ENCODE measurements at places on chromosomes 4 and X. TPM values are rescaled to one million over a fixed set of nuclear protein-coding genes. Genes with fewer than 3 reads are reported as not detected.

Gene NHSL2
- 9.5 TPM for total RNA-seq

Gene MAGEC1
- total RNA-seq: not detected

Gene CXCL8
- total RNA-seq: not detected

Gene GRPR
- total RNA-seq: 16.5 TPM

Gene FGF2
- 96.0 TPM for total RNA-seq

Gene IRS4
- total RNA-seq: 14.9 TPM

Gene GCNA
- 1.5 TPM for total RNA-seq

Gene LYAR
- total RNA-seq: 44.0 TPM

Gene TCEAL7
- 16.5 TPM for total RNA-seq

Gene SSX4
- not detected for total RNA-seq

Gene PPM1K
- total RNA-seq: 11.7 TPM

Gene HSFX2
- total RNA-seq: not detected

Gene ZXDA
- total RNA-seq: 5.7 TPM

Gene COL4A6
- total RNA-seq: 15.2 TPM

DNA sequence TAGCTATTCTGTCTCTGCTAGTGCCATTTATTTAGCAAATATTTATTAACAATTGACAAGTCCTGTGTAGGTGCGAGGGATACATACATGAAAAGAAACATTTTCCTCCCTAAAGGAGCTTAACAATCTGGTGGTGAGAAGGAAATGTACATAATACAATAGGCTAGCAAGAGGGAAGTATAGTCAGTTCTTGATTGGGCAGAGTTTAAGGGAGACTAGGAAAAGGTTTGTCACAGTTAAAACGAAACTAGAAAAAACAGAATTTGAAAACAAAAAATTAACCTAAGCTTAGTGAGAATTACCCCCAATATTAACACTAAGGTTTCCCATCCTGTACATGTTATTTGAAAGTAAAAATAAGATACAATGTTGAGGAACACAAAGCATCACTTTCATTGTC lies 8.6 kb upstream of the MAML3 start:
- H3K27me3 ChIP-seq: no peaks in the 10 kb centered on the region
- no peaks in the 10 kb centered on the region for H3K4me1 ChIP-seq
- H3K4me3 ChIP-seq: no peak overlapping the region

GRCh38 chr4:175637762-175638161 lies 174.3 kb downstream of the GPM6A start:
- no peak overlapping the region for H3K4me3 ChIP-seq
- peaks cover 10% of the 10 kb centered on the region for H3K4me1 ChIP-seq
- H3K27me3 ChIP-seq: no peaks in the 10 kb centered on the region
- H3K36me3 ChIP-seq: no peaks in the 10 kb centered on the region
- no peak for DNase-seq
- H3K27ac ChIP-seq: no peak overlapping the region

DNA sequence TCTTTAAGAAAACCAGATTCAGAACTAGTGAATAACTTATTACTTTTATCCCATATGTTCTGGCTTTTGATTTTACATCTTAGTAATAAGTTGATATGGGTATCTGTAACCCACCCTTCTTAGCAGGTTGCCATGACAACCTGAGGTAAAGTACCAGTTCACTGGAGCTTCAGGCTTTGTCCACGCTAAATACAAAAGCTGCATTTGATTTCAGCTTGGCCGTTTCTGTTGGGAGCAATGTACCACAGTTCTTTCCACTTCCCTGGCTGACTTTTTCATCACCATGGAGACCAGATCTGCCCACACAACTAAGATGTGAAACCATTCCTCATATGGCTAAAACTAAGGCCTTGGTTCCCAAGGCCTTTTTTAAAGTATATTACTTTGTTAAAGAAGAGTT lies 26.1 kb downstream of the KLHL34 start:
- H3K4me1 ChIP-seq: peaks cover 11% of the 10 kb centered on the region
- no peaks in the 10 kb centered on the region for H3K27me3 ChIP-seq
- H3K36me3 ChIP-seq: no peaks in the 10 kb centered on the region
- no peak overlapping the region for H3K4me3 ChIP-seq
- no peak overlapping the region for H3K27ac ChIP-seq

DNA sequence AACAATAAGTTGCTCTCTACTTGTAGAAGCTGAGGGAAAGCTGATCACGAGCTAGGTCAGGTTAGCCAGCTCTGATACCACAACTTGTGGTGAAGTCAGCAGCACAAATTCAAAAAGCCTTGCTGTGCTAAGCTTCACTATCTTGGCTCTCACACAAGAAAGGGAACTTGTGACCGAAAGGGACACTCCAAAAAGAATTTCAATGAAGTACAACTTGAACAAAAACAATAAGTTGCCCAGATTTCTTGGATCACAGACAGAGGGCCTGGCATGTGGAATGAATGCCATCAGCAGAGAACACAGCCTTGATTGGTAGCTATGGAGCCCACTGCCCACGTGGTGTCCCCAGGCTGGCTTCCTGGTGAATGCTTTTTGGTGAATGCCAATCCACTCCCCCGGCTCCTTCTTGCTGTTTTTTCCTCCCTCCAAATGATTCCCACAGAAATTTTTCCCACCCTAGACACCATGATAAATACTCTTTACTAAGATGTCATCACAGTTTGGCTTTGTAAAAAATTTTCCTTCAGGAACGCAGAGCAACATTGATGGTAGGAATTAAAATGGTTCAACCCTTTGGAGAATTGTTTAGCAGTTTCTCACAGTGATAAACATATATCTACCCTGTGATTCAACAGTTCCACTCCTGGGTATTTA lies 82.6 kb downstream of the ANXA3 start:
- DNase-seq: no peak
- H3K4me3 ChIP-seq: no peak overlapping the region
- H3K4me1 ChIP-seq: no peaks in the 10 kb centered on the region
- H3K27ac ChIP-seq: no peak overlapping the region
- no peaks in the 10 kb centered on the region for H3K27me3 ChIP-seq
- H3K36me3 ChIP-seq: no peaks in the 10 kb centered on the region

GRCh38 chr4:41632481-41633073 lies 94.6 kb downstream of the LIMCH1 start:
- H3K27ac ChIP-seq: no peak overlapping the region
- DNase-seq: no peak
- H3K27me3 ChIP-seq: no peaks in the 10 kb centered on the region
- no peak overlapping the region for H3K4me3 ChIP-seq
- H3K4me1 ChIP-seq: no peaks in the 10 kb centered on the region

DNA sequence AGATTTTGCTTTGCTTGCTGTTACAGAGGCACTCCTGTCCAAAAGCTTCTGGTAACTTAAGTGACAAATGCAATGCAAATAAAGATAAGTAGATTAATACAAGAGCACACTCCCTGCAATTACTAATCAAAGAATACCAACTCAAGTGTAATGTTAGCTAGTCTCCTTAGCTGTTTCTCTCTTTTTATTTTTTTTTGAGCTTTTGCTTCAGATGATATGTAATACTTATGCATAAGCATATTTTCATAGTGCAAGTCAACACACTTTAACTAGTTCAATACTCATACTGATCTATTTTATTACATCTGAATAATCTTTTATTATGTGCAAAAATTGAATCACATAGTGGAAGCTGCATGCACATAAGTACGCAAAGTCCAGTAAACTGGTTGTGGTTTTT lies 2.7 kb downstream of the SLC7A11 start:
- peaks cover 5% of the 10 kb centered on the region for H3K36me3 ChIP-seq
- H3K4me3 ChIP-seq: peak overlapping the region; percentile 74
- H3K27me3 ChIP-seq: no peaks in the 10 kb centered on the region
- DNase-seq: no peak
- H3K27ac ChIP-seq: no peak overlapping the region

- no peaks in the 10 kb centered on the region for H3K27me3 ChIP-seq
- no peak overlapping the region for H3K27ac ChIP-seq
- no peak for DNase-seq
- H3K4me3 ChIP-seq: no peak overlapping the region
- H3K36me3 ChIP-seq: no peaks in the 10 kb centered on the region
- H3K4me1 ChIP-seq: no peaks in the 10 kb centered on the region
These were observed 14.1 kb downstream of the LRIT3 start for GRCh38 chr4:109861916-109862511.

GRCh38 chrX:150736475-150736874 lies 43.3 kb downstream of the MTMR1 start:
- H3K36me3 ChIP-seq: no peaks in the 10 kb centered on the region
- no peak for DNase-seq
- H3K4me3 ChIP-seq: no peak overlapping the region
- H3K4me1 ChIP-seq: no peaks in the 10 kb centered on the region
- H3K27me3 ChIP-seq: no peaks in the 10 kb centered on the region

- no peaks in the 10 kb centered on the region for H3K36me3 ChIP-seq
- no peak for DNase-seq
- no peak overlapping the region for H3K27ac ChIP-seq
These were observed 205.2 kb downstream of the DKK2 start for GRCh38 chr4:106830879-106831278.

DNA sequence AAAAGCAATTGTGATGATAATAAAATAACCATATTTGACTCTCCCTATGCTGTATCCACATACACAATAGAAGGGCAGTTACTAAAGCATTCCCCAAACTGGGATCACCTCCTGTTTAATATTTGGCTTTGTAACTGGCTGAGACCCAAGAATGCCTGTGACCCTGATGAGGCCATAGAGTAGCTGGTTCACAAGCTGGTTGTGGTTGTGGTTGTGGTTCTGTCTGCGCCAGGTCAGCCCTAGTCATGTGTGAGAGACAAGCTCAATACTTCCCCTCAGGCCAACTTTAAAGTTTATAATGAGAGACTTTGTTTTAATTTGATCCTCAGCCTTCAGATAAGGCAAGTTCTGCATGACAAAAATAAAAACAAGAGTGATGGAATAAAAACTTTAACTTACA lies 209.9 kb downstream of the PARM1 start:
- no peak for DNase-seq
- H3K27me3 ChIP-seq: no peaks in the 10 kb centered on the region
- no peak overlapping the region for H3K27ac ChIP-seq
- H3K4me1 ChIP-seq: peaks cover 12% of the 10 kb centered on the region
- no peaks in the 10 kb centered on the region for H3K36me3 ChIP-seq

GRCh38 chrX:119045884-119046283 lies 26.9 kb upstream of the CT47C1 start:
- H3K36me3 ChIP-seq: no peaks in the 10 kb centered on the region
- H3K4me1 ChIP-seq: no peaks in the 10 kb centered on the region
- no peak for DNase-seq

- H3K4me1 ChIP-seq: 0 out of 2 replicates have a peak, but pooled peaks cover 3% of the 10 kb centered on the region
- no peak overlapping the region for H3K4me3 ChIP-seq
- peak; percentile 71 for DNase-seq
- no peak overlapping the region for H3K27ac ChIP-seq
- H3K27me3 ChIP-seq: no peaks in the 10 kb centered on the region
These were observed 228.0 kb downstream of the PALLD start for GRCh38 chr4:168724686-168725411.

- H3K27me3 ChIP-seq: peaks cover 100% of the 10 kb centered on the region
- no peak overlapping the region for H3K27ac ChIP-seq
- peak overlapping the region; percentile 62 for H3K4me3 ChIP-seq
- H3K4me1 ChIP-seq: peaks cover 50% of the 10 kb centered on the region
- peak; percentile 57 for DNase-seq
These were observed 6.8 kb downstream of the NKX6-1 start for GRCh38 chr4:84492290-84492689.

- H3K27ac ChIP-seq: no peak overlapping the region
- H3K4me1 ChIP-seq: no peaks in the 10 kb centered on the region
- no peaks in the 10 kb centered on the region for H3K27me3 ChIP-seq
These were observed 258.5 kb downstream of the PABPC4L start for GRCh38 chr4:133943081-133943480.

GRCh38 chrX:643911-644303 lies 13.3 kb downstream of the SHOX start:
- H3K36me3 ChIP-seq: peaks cover 3% of the 10 kb centered on the region
- peak overlapping the region; percentile 49 for H3K4me3 ChIP-seq
- DNase-seq: peak; percentile 43
- H3K27me3 ChIP-seq: peaks cover 81% of the 10 kb centered on the region
- peaks cover 19% of the 10 kb centered on the region for H3K4me1 ChIP-seq

DNA sequence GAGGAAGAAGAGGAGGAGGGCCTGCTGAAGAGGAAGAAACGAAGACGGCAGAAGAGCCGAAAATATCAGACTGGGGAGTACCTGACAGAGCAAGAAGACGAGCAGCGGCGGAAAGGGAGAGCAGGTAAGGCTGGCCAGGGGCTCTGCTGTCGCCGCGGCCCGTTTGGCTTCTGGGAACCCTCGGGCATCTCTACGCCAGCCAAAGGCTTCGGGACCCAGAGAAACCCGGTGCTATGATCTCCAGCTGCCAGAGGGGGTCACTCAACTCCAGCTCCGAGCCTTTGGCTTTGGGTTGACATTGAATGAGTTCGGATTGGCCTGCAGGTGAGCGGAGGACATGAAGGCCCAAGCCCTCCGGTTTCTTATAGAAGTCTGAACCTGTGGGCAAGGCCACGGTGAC lies 42.8 kb downstream of the BCORL1 start:
- no peaks in the 10 kb centered on the region for H3K36me3 ChIP-seq
- H3K4me1 ChIP-seq: no peaks in the 10 kb centered on the region
- H3K4me3 ChIP-seq: no peak overlapping the region
- H3K27ac ChIP-seq: no peak overlapping the region

DNA sequence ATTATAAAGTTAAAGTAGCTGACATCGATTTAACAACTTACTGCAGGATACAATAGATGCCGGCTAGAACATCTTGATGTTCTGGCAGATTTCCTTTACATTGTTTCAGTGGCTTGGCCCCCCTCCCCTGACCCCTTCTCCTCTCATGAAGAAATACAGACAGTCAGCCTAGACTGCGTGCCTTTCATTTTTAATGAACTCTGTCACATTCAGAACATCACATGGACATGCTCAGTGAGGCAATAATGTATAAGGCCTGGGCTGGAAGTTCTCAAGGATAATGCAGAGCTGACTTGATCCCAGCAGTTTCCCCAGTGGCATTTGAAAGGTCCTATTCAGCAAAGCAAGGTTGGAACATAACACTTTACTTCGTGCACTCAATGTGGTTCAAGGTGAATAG lies 239.2 kb downstream of the ANK2 start:
- no peak overlapping the region for H3K27ac ChIP-seq
- no peak for DNase-seq
- H3K4me3 ChIP-seq: no peak overlapping the region
- peaks cover 28% of the 10 kb centered on the region for H3K4me1 ChIP-seq
- H3K36me3 ChIP-seq: no peaks in the 10 kb centered on the region
- H3K27me3 ChIP-seq: no peaks in the 10 kb centered on the region

DNA sequence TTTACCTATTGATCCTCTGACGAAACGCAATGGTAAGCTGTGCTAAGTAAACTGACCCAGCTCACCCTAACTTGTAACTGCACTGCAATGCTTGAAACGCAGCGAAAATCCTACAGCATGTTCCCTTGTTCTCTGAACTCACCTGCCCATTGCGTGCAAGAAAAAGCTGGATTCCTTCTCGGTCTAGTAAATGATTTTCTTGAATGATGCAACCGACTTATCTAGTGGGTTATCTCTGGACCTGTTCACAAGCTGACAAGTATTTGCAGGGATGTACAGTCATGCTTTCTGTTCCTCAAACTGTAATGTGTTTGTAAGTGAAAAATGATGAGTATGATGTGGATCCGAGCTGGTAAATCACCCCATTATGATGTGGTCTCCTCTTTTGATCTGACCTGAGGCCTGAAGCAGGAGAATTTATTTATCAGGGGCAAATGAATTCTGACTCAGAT lies 140.1 kb downstream of the BTC start:
- no peaks in the 10 kb centered on the region for H3K27me3 ChIP-seq
- H3K4me3 ChIP-seq: no peak overlapping the region
- H3K27ac ChIP-seq: no peak overlapping the region
